Cerebellar nuclear complex (tissue), 1 donor: ENCODE measurements at places on chromosomes 4 and X.

GRCh38 chrX:15849555-15849954 lies 5.1 kb downstream of the AP1S2 start:
- DNase-seq = no peak

DNA sequence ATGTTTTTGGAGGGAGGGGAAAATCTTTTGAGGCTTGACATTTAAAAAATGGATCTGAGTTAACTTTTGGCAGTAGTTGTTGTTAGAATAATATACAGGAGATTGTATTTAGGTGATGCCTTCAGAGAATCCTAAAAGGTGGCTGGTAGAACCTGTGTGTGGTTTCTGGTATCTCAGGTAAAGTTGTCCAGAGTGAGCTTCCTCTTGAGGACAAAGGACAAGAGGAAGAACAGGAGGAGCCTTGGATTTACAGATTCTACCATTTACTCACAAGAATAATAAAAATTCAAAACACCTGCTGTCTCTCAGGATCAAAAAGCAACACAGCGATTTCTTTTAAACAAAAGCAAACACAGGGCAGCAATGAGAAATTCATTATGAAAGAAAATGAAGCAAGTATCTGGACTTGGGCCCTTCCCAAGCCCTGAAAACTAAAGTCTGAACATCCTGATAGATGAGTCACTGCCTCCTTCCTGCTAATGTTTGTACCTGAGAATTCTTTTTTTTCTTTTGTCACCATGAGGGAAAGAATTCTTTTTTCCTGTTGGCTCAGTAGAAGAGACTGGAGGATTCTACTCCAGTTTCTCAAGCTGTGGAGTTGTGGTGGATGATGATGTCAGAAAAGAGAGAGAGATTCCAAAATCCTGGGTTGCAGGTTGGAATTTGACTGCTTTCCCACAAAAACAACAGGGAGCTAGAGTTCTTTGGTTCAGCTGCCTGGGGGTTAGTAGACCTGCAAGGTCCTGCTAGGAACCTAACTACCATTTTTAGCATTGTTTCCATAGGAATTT lies 31.5 kb upstream of the RAPGEF2 start:
- no peak for DNase-seq

- DNase-seq = no peak
Observed at GRCh38 chrX:31929366-31929765, 857.5 kb upstream of the FTHL17 start.

DNA sequence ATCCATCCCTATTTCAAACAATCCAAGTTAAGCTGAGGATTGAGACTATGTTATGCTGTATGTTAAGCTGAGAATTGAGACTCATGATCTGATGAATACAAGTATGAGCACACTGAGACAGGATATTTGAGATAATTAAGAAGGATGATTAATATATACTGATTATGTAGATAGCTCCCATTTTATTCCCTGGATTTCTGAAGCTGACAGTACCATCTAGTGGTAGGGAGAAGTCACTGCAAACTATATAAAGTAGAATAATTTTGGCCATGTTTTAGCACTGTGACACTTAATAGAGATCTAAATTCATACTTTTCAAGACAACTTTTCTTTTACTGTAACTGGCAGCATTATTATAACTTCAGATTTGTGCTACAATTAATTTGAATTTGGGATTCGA lies 63.8 kb upstream of the HPRT1 start:
- no peak for DNase-seq

GRCh38 chr4:174538123-174538875 lies 16.0 kb upstream of the HPGD start:
- DNase-seq = no peak

DNA sequence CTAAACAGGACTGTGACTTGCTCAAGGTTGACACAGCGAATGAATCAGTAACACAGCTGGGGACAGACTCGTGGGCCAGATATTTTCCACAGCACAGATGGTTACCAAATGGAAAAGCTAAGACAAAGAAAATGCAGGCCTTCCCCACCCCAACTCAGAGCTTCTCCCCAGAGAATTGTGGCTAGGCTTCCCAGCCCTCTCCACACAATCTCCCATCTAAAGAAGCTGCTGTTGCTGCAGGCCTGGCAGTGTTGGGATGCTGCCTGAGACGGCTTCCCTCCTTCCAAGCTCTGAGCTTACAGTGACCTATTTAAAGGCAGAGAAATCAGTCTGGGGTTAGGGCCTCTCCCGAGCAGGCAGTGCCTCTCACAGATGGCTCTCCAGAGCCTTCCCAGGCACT lies 46.5 kb upstream of the PGRMC1 start:
- DNase-seq = no peak

- no peak for DNase-seq
Observed at GRCh38 chr4:48081196-48081595, 52.9 kb downstream of the TXK start.

GRCh38 chr4:1842993-1843448 lies 12.9 kb downstream of the LETM1 start:
- no peak for DNase-seq

DNA sequence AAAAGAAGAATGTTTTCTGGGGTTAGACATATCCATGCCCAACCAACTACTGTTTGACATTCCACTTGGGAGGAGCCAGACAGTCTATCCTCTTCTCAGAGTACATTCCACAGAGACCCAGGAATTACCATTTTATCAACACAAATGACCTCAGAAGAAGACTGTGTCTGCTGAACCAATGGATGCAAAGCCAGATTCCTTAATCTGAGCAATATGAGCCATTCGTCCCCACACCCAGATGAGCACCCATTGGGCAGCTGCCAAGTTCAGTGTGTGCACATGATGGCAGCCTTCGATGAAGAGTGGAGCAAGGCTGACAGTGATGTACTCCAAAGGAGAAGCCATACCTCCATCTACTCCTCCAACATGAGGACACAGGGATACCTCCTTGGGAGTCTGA lies 111.3 kb downstream of the ZNF674 start:
- DNase-seq = no peak
